ENCODE measurements at places on chromosomes 1 and 21.
A peak's percentile ranks its signal among the peaks of the same experiment; 100 is the strongest.

DNA sequence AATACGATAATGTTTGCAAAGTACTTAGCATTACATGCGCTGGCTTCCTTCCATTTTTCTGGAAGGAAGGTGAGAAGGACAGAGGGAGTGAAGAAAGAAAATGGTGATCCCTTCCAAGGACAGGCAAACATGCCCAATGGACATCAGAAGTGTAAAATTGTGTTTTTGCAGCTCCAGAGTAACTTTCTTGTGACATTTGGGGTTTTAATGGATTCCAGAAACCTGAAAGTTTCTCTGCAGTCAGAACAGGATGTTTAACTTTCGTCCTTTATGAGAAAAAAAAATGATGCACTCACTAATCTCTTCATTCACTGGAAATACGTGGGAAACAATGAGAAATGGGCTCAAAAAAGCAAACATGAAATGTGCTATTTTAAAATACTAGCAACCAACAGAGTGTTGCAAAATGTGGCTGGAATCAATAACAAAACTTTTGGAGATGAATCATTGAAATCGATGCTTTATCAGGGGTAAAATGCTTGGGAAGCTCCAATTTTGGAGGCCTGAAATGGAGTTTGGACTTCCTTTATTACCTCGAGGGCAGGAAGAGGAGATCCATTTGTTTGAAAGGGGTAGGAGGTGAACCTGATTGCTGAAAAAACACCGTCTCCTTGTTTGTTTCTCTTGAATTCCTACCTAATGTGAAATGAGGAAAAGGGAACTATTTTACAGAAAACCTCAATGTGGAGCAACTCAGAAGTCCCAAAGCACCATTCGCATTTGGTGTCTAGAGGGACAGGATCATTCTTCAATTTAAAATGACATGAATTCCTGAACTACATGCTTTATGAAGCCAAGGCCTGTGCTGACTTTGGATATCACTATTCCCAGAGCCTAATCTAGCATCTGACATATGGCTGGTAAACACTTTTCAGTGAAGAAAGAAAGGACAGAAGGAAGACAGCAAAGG is 129.5 kb downstream of the TRABD2B start:
- DNase-seq: no peak

DNA sequence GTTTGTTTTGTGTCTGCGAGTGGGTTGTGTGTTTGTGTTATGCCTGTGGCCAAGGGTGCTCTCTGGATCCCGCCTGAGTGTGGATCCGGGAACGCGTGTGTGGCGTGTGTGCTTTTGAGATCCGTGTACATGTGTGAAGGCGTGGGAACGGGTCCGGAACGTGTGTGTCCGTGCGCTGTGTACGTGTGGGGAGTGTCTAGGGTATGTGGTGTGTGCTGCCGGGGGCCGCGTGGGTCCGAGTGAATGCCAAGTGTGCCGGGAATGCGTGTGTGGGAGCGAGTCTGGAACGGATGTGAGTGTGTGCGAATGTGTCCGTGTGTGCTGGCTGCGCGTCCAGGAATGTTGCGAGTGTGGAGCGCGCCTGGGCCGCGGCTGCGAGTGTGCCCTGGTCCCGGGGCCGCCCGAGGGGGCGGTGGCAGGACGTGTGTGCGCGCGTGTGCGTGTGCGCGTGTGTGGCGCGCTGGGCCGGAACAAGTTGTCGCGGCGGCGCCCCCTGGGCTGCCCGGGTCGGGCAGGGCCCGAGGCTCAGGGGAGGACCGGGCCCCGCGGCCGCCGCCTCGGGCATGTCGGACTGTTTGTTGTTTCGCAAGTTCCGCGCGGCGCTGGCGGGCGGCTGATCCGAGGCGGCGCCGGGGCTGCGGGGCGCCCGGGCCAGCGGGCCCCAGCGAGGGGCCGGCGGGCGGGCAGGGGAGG is 953 bp downstream of the PTPRU start:
- no peak for DNase-seq

DNA sequence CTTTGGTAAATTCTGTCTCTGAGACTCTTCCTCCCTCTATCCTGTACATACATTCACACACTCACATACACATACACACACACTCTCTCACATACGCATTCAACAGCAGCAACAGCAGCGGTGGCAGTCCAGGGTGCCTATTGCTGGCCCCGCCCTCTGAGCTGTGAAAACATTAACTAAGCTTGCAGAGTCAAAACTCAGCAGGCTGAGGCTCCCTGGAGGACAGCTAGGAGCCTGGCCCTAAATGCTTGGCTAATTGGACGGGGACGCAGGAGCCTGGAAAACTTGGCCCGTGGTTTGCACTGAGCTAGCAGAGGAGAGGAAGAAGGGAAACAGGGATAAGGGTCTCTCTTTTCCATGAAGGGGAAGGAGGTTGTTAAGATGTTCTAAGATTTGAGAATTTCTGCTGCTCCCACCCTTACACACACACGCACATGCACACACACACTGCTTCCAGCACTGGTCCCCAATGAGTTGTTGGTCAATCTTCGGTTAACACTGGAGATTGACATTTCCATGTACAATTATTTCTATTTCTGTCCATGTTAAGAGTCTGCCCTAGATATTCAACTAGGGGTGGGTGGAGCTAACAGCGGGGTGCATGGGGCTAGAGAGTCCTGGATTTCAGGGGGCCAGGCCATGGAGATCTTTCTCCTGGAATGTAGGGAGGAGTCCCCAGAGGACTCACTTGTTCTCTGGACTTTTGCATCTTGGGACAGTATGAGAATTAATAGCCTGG is 94.2 kb downstream of the PLXNA2 start:
- DNase-seq: no peak

GRCh38 chr1:32798679-32799416 is 18.3 kb downstream of the YARS1 start:
- peak; percentile 40 for DNase-seq

DNA sequence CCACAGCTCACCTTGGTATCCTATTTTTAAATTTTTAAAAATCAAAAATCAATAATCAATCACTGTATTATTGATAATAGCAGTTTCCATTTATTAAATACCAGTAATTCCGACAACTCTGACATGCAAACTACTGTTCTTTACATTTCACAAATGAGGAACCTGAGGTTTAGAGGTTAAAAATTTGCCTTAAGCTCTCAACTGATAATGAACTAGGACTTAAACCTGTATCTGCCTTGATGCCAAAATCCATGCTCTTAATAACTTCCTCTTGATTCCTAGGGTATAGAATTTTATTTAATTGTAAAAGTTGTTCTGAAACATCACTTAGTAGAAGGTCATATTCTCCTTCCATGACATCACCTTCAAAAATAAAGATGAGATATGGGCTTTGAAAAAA is 5.6 kb downstream of the ARHGAP29 start:
- DNase-seq: no peak

- no peak for DNase-seq
Observed at GRCh38 chr1:201288007-201288406, 4.7 kb downstream of the PKP1 start.

DNA sequence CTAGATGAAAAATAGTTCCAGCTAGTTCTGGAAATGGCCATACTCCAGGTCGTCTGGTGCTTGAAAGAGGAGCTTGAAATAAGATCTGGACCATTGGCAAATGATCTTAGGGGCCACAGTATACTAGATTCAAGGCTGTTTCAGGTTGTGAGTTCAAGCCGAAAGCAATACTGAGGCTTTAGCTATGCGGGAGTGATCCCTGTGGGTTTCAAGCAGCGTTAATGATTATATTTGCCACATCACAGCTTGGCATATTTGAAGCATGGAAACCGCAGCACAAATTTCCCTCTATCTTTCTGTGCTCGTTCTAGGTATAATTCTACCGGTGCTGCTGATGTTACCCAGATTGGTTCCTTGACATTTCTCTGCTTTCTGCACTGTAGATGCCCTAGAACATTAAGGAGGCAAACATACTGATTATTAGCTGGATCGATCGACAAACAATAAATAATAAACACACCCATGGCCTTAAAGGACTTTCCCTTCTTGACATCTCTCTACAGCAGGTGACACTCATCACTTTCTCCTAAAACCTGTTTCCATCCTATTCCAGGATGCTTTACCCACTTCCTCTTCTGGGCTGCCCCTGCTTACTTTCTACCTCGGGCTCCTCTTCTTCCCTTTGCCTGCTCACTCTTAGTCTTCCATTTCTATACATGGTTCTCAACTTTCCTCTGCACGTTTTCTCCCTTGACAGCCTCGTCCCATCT is 40.6 kb upstream of the LYST start:
- DNase-seq: no peak

DNA sequence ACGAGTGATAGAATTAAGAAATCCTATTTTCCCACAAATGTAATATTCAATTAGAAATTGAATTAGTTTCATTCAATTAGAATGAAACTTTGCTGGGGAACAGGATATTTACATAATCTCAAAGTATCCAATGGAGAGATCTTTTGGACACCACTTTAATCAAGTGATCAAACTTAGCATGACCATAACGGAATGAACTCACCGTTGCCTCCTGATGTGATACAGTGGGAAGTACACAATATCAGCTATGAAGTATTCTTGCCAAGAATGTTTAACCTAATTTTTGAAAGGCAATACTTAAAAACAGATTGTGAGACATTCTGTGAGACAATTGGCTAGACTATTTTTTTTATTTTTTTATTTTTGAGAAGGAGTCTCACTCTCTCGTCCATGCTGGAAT is 16.6 kb downstream of the CDKN2C start:
- DNase-seq: no peak

DNA sequence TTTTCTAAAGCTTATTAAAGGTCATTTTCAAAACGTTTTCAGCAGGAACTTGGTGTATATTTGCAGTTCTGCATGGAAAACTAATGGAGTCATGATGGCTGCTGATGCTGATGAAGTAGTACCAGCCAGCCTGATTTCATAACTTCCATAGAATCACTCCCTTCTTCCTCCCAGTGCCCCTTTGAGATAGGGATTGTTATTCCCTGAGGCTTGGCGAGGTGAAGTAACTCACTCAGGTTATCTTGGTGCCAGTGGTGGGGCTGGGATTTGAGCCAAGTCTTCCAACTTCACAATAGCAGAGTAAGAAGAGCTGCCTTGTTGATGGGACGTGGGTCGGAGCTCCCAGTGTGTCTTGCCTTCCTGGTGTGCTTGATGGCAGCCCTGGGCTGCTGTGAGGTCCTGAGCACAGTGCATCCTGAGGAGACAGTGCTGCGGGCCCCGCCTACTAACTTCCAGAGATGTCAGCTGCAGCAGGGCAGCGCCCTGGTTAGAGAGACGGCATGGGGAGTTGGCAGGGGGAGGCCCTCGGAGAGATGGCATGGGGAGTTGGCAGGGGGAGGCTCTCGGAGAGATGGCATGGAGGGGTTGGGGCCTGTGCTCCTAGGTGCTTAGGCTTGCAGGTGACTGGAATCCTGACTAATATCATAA is 92.6 kb downstream of the PCBP3 start:
- no peak for DNase-seq

DNA sequence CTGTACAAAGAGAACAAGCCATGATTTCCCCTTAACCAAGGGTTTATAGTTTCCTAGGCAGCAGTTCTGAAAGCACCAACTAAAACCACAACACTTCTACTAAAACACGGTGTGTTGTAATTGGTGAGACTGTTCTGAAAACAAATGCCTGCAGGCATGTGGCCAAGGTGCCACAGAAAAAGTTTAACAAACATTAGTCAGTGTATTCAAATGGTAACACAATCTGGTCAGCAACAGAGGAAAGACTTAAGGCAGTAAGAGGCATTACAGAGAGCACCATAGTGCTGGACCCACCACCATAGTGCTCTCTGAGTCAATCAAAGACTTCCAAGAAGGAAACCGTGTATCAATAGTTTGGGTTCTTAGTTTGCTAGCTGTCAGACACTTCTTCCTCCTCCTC is 16.7 kb downstream of the SNIP1 start:
- DNase-seq: no peak

DNA sequence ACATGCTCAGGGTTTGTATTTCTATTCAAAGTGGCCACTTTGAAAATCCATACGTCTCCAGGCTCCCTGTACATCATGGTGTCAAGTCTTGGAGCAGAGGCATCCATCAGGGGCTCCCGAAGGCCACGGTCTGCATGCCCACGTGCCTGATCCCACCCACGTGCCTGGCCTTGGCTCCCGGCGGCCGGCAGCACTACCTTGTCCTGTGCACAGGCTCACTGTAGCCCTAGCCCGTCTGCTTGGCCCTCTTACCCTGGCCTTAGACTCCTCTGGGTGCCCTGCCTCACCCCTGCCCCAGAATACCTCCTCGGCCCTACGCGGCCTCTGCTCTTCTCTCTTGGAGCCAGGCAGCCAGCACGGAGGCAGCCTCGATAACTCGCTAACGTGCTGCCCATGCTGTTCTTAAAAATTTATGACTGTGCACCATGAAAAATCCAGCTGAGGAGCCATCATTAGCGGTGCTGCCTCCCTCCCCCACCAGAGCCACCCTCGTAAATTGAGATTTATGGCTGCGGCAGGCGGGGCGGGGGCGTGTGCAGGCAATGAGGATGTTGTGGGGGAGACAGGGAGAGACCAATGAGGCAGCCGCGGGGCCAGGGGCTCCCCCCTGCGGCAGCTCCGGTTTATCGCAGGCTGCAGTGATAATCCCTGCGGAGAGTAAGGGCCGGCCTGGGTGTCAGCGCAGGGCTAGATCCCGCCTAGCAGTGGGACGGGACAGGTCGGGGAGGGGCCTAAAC is 24.6 kb downstream of the DMAP1 start:
- DNase-seq: peak; percentile 86

GRCh38 chr21:41406340-41406739 is 19.7 kb upstream of the MX1 start:
- no peak for DNase-seq

GRCh38 chr1:169456029-169456428 is 28.8 kb upstream of the CCDC181 start:
- no peak for DNase-seq

All from GM10248 (cell line).